ENCODE measurements at places on chromosomes 11 and 22. TPM values are rescaled to one million over a fixed set of nuclear protein-coding genes. Genes with fewer than 3 reads are reported as not detected.

Gene DGKZ
- 25.8 TPM for total RNA-seq

Gene FAM89B
- 9.1 TPM for total RNA-seq

Gene NNMT
- 1,567 TPM for total RNA-seq

Gene ROBO3
- total RNA-seq = 6.0 TPM

Gene CCDC73
- not detected for total RNA-seq

Gene OR2AG1
- total RNA-seq = not detected

Gene A4GALT
- total RNA-seq = 20.6 TPM

Gene RFPL3
- total RNA-seq = not detected

Gene CRYBB1
- not detected for total RNA-seq

Gene GVQW3
- total RNA-seq = 1.5 TPM

Gene OR56A4
- total RNA-seq = not detected

Gene BRSK2
- 0.14 TPM for total RNA-seq

Gene FAM180B
- total RNA-seq = 0.09 TPM

Gene KLHL35
- total RNA-seq = 3.0 TPM

Gene DDIAS
- total RNA-seq = 0.65 TPM

Gene PIH1D2
- 1.5 TPM for total RNA-seq

Gene C22orf42
- not detected for total RNA-seq

Gene MRGPRX3
- not detected for total RNA-seq

Gene TMEM86A
- total RNA-seq = 0.83 TPM

Gene TRPC6
- 0.09 TPM for total RNA-seq

Gene ISX
- not detected for total RNA-seq

Gene EMSY
- 9.4 TPM for total RNA-seq

Gene TRIM21
- total RNA-seq = 14.1 TPM

Gene SLC22A8
- total RNA-seq = not detected

Gene SYCE3
- 0.37 TPM for total RNA-seq

All from smooth muscle cell of bladder (primary cell).